ENCODE measurements at places on chromosomes 11 and 22. TPM values are rescaled to one million over a fixed set of nuclear protein-coding genes. Genes with fewer than 3 reads are reported as not detected.

The RAB39A gene
- not detected for total RNA-seq

The GVQW3 gene
- 3.3 TPM for total RNA-seq

The BRSK2 gene
- total RNA-seq: under 0.01 TPM

The ACR gene
- not detected for total RNA-seq

The RTN3 gene
- 122 TPM for total RNA-seq

Data from articular chondrocyte of knee joint (primary cell).